Activated CD8-positive, alpha-beta memory T cell treated with anti-CD3 and anti-CD28 coated beads, Interleukin-2, amount 10 ng/mL, durations not matched to agents 7 days and 5 days (primary cell): ENCODE measurements at places on chromosomes 3 and 15. TPM values are rescaled to one million over a fixed set of nuclear protein-coding genes. Genes with fewer than 3 reads are reported as not detected.

The MB21D2 gene
- 7.0 TPM for total RNA-seq

DNA sequence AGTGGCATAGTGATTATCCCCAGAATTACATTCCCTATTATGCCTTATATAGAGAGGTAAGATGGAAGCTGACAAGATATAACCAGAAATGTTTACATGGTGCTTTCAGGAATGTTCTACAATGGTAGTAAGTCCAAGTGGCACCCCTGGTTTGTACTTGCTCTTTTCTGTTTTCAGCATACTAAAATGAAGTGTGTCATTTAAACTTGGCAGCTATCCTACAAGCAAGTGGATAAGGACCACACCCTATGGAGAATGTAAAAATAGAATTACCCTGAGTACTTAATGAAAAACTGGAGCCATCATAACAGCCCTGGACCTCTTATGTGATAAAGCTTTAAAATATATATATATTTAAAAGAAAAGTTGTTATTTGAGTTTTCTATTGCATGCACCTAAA is 1012.7 kb upstream of the CADM2 start:
- no peaks in the 10 kb centered on the region for H3K27me3 ChIP-seq
- DNase-seq, result no peak
- no peak overlapping the region for H3K4me3 ChIP-seq

- H3K27ac ChIP-seq, result no peak overlapping the region
- no peak overlapping the region for H3K4me3 ChIP-seq
- no peak for DNase-seq
- peaks cover 1% of the 10 kb centered on the region for H3K4me1 ChIP-seq
- H3K27me3 ChIP-seq, result peaks cover 9% of the 10 kb centered on the region
Observed at GRCh38 chr15:76196269-76197231, 114.7 kb downstream of the ETFA start.

DNA sequence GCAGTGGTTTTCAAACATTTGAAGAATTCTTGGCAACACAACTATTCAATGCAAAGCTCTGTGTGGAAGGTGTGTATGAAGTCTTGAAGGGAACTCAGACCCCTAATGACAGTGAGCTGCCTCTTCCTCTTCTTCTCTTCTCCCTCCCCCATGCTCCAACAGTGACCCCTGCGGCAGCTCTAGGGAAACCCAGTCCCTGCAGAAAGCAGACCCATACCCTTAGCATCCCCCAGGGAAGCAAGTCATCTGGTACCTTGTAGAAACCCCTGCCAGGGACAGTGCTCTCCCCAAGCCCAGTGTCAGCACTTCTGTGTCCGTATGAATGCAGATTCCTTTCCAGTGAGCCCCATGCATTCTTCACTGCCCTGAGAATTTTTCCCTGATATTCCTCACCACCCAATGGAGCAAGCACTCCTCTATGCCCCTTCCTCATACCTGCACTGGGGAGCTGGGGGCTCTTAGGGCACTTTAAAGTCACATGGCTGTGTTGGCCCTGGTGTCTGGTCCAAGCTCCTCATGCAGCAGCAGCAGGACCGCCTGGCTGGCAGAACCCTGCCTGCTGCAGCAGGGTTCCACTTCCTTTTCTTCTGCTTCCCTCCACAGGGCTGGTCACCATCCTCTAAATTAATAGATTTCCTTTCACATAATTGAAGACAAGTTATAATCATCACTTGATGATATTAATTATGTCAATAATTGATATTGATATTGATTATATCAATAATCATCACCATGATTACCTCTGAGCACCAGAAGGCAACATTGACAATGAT is 442.5 kb downstream of the EPHB1 start:
- H3K4me3 ChIP-seq, result no peak overlapping the region
- no peaks in the 10 kb centered on the region for H3K27me3 ChIP-seq
- DNase-seq, result peak; percentile 29
- H3K27ac ChIP-seq, result no peak overlapping the region
- H3K4me1 ChIP-seq, result no peaks in the 10 kb centered on the region
- no peaks in the 10 kb centered on the region for H3K36me3 ChIP-seq

DNA sequence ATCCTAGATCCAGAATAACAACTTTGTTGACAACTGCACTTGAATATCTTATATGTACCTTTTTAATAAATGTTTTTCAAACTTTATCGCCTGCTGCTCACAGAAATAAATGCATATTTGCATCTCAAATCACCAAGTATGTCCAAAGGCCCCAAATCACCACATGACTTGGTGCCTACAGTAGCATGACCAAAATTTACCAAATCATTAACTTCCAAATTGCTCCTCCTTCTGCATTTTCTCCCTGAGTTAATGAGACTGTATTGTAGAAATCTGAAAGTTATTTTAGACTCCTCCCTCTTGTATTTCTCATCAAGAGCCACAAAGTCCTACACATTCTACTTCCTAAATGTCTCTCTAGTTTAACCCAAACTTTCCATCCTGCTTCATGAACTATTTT is 635.5 kb upstream of the NAALADL2 start:
- H3K36me3 ChIP-seq, result no peaks in the 10 kb centered on the region
- H3K27ac ChIP-seq, result no peak overlapping the region
- no peaks in the 10 kb centered on the region for H3K4me1 ChIP-seq

- no peak for DNase-seq
- no peaks in the 10 kb centered on the region for H3K4me1 ChIP-seq
- H3K27me3 ChIP-seq, result peaks cover 18% of the 10 kb centered on the region
- no peak overlapping the region for H3K4me3 ChIP-seq
- no peak overlapping the region for H3K27ac ChIP-seq
- H3K36me3 ChIP-seq, result no peaks in the 10 kb centered on the region
Observed at GRCh38 chr3:53939813-53940212, 48.2 kb upstream of the SELENOK start.

GRCh38 chr3:138046085-138046484 is 36.1 kb downstream of the CLDN18 start:
- H3K27ac ChIP-seq, result no peak overlapping the region
- no peak overlapping the region for H3K4me3 ChIP-seq
- H3K27me3 ChIP-seq, result peaks cover 41% of the 10 kb centered on the region

GRCh38 chr3:44301746-44302145 is 36.8 kb upstream of the TCAIM start:
- no peak overlapping the region for H3K27ac ChIP-seq
- no peaks in the 10 kb centered on the region for H3K36me3 ChIP-seq
- DNase-seq, result no peak

The HRH1 gene
- 0.16 TPM for total RNA-seq

The GXYLT2 gene
- total RNA-seq, result not detected

GRCh38 chr3:28081533-28081947 is 159.9 kb upstream of the CMC1 start:
- no peaks in the 10 kb centered on the region for H3K27me3 ChIP-seq
- no peaks in the 10 kb centered on the region for H3K36me3 ChIP-seq
- no peaks in the 10 kb centered on the region for H3K4me1 ChIP-seq
- no peak overlapping the region for H3K27ac ChIP-seq

The PCSK6 gene
- 1.5 TPM for total RNA-seq

GRCh38 chr15:88127432-88127790 is 129.1 kb downstream of the NTRK3 start:
- H3K4me3 ChIP-seq, result no peak overlapping the region
- no peaks in the 10 kb centered on the region for H3K36me3 ChIP-seq
- no peak overlapping the region for H3K27ac ChIP-seq
- H3K4me1 ChIP-seq, result peaks cover 9% of the 10 kb centered on the region
- H3K27me3 ChIP-seq, result peaks cover 8% of the 10 kb centered on the region

GRCh38 chr3:89402051-89402450 is 294.6 kb downstream of the EPHA3 start:
- H3K27me3 ChIP-seq, result no peaks in the 10 kb centered on the region
- H3K4me1 ChIP-seq, result no peaks in the 10 kb centered on the region
- H3K4me3 ChIP-seq, result no peak overlapping the region

DNA sequence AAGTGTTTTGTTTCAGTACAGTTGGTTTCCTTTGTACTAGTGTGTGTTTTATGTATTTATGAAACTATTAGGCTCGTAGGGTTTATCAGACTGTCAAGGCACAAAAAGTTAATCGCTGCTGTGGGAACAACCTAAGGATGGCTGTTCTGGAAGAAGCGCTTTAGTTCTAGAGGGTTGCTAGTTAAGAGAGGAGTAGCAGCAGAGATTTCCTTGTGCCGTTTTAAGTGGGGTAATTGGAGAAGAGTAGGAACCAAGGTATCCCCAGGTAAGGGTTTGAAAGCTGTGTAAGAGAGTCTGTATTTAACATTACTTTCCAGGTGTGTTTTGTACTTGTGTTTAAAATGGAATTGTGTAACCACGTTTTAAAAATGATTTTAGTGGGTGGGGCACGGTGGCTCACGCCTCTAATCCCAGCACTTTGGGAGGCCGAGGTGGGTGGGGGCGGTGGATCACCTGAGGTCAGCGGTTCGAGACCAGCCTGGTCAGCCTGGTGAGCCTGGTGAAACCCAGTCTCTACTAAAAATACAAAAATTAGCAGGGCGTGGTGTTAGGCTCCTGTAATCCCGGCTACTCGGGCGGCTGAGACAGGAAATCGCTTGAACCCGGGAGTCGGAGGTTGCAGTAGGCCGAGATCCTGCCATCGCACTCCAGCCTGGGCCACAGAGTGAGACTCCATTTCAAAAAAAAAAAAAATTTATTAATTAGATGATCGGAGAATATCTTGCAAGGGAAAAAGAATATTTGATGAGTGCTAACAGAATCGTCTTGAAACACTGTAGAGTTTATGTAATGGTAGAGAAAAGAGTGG is 2.6 kb downstream of the MORF4L1 start:
- peaks cover 30% of the 10 kb centered on the region for H3K36me3 ChIP-seq
- no peak for DNase-seq
- peak overlapping the region; percentile 99 for H3K27ac ChIP-seq
- H3K4me1 ChIP-seq, result peaks cover 61% of the 10 kb centered on the region
- peak overlapping the region; percentile 91 for H3K4me3 ChIP-seq
- H3K27me3 ChIP-seq, result no peaks in the 10 kb centered on the region

The TLR9 gene
- total RNA-seq, result not detected

The CLDN16 gene
- not detected for total RNA-seq

GRCh38 chr3:71702131-71703024 is 22.8 kb downstream of the EIF4E3 start:
- H3K4me1 ChIP-seq, result peaks cover 52% of the 10 kb centered on the region
- H3K27me3 ChIP-seq, result no peaks in the 10 kb centered on the region
- DNase-seq, result peak; percentile 59
- H3K36me3 ChIP-seq, result peaks cover 68% of the 10 kb centered on the region

DNA sequence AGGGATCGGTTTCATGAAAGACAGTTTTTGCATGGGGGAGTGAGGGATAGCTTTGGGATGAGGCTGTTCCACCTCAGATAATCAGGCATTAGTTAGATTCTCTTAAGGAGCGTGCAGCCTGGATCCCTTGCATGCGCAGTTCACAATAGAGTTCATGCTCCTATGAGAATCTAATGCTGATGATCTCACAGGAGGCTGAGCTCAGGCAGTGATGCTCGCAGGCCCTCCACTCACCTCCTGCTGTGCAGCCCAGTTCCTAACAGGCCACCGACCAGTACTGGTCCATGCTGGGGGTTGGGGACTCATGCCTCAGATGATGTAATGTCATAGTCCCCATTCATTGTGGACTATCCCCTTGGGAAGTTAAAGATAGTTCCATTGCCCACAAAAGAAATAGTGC is 255.8 kb downstream of the CACNA2D3 start:
- H3K4me1 ChIP-seq, result no peaks in the 10 kb centered on the region
- no peaks in the 10 kb centered on the region for H3K36me3 ChIP-seq
- no peak overlapping the region for H3K27ac ChIP-seq
- H3K4me3 ChIP-seq, result no peak overlapping the region

The SIAH2 gene
- total RNA-seq, result 34.7 TPM

The A4GNT gene
- not detected for total RNA-seq

- H3K4me1 ChIP-seq, result peaks cover 55% of the 10 kb centered on the region
- peak; percentile 72 for DNase-seq
- peaks cover 40% of the 10 kb centered on the region for H3K36me3 ChIP-seq
Observed at GRCh38 chr3:14125193-14126016, 553 bp downstream of the TMEM43 start.

The NAALADL2 gene
- total RNA-seq, result not detected

The DISP2 gene
- 0.23 TPM for total RNA-seq

- peak; percentile 63 for DNase-seq
- peaks cover 31% of the 10 kb centered on the region for H3K4me1 ChIP-seq
- H3K27ac ChIP-seq, result peak overlapping the region; percentile 79
- peaks cover 4% of the 10 kb centered on the region for H3K27me3 ChIP-seq
Observed at GRCh38 chr3:149224736-149225594, 3.3 kb upstream of the CP start.

DNA sequence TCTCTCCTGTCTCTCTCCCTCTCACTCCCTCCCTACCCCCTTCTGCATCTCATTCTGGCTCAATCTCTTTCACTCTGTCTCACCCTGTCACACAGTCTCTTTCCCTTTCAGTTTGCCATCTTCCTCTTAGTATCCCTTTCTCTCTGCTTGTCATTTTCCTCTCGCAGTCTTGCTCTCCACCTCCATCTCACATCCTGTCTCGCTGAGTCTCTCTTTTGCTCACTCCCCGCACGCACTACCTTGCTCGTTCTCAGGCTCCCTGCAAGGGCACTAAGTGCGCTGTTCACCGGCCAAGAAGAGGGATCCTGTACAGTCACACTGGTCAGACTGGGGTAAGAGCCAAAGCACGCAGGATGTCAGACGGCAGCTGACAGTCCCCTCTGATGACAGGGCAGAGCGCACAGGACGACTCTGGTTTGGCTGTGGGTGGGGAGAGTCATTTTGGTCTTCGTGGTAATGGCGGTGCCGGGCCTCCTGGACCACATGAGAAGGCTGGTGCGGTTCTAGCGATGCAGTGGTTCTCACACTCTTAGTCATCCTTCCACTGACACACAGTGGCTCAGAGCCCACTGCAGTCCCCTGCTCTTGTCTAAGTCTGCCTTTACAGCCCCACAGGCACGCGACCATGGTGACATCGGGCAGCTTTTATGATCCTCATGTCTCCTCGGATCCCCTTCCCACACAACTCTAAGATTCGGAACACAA is 356.8 kb downstream of the FOXP1 start:
- DNase-seq, result peak; percentile 95
- H3K4me1 ChIP-seq, result peaks cover 35% of the 10 kb centered on the region
- H3K27me3 ChIP-seq, result peaks cover 32% of the 10 kb centered on the region
- peaks cover 13% of the 10 kb centered on the region for H3K36me3 ChIP-seq

The CEMIP gene
- total RNA-seq, result not detected

- no peaks in the 10 kb centered on the region for H3K27me3 ChIP-seq
- no peak overlapping the region for H3K4me3 ChIP-seq
- no peak for DNase-seq
- no peak overlapping the region for H3K27ac ChIP-seq
- H3K4me1 ChIP-seq, result no peaks in the 10 kb centered on the region
- no peaks in the 10 kb centered on the region for H3K36me3 ChIP-seq
Observed at GRCh38 chr3:103247459-103247858, 812.6 kb downstream of the ZPLD1 start.

- H3K27me3 ChIP-seq, result peaks cover 14% of the 10 kb centered on the region
- no peak for DNase-seq
- H3K4me3 ChIP-seq, result no peak overlapping the region
- no peak overlapping the region for H3K27ac ChIP-seq
- H3K4me1 ChIP-seq, result no peaks in the 10 kb centered on the region
- no peaks in the 10 kb centered on the region for H3K36me3 ChIP-seq
Observed at GRCh38 chr15:91291673-91292072, 191.6 kb downstream of the SV2B start.

DNA sequence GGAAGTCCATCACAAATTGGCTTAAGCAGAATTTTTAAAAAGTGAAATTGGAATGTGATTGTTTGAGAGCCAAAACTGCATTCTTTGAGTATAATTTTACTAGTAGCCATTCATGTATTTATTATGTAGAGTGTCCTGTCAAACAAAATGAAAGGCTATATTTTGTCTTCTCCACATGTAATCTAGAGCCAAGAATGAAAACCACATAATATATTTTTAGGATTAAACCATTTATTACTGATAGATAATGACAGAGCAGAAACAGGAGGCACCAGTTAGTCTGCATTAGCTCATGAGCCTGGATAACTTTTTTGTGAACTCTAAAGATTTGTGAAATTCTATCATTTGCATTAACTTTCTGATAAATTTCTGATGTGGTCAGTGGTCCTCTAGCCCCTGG is 130.2 kb downstream of the FILIP1L start:
- H3K27ac ChIP-seq, result no peak overlapping the region
- no peaks in the 10 kb centered on the region for H3K36me3 ChIP-seq
- DNase-seq, result no peak
- no peaks in the 10 kb centered on the region for H3K27me3 ChIP-seq
